Ecto neural progenitor cell (in vitro differentiated cells): ENCODE measurements at places on chromosomes 4 and X.

- no peak for DNase-seq
Observed at GRCh38 chrX:46865281-46865680, 28.4 kb downstream of the RP2 start.

GRCh38 chrX:14505648-14506047 is 23.7 kb upstream of the GLRA2 start:
- no peak for DNase-seq

GRCh38 chr4:128359422-128359821 is 71.8 kb upstream of the PGRMC2 start:
- DNase-seq, result no peak

DNA sequence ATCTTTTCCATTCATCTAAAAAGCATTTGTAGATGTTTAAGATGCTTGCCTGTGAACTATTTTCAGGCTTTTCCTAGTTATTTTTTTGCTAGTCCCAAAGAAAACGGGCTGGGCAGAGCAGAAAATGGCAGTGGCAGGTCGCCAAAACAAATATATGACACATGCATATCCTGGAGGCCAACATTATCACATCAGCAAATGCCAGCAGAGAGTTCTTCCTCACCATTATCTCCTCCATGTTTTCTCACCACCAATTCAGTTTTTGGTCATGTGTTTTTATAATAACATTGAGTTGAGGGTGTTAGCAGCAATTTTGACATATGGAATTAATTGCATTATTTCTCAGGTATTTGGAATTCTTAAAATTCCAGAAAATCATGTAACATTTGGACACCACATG is 97.9 kb upstream of the EOLA2 start:
- DNase-seq, result no peak

GRCh38 chrX:154378799-154379568 is at the start of gene EMD:
Gene EMD (plus strand): TSS chrX:154379295. CDS start chrX:154379485, 190 bp downstream.
- DNase-seq, result peak; percentile 96

- DNase-seq, result no peak
Observed at GRCh38 chr4:150402871-150403272, 179.1 kb upstream of the MAB21L2 start.

GRCh38 chrX:150362599-150363481 is at the start of gene MAMLD1:
Gene MAMLD1 (plus strand): TSS chrX:150363317. CDS start chrX:150445517, 82,200 bp downstream.
- peak; percentile 56 for DNase-seq

DNA sequence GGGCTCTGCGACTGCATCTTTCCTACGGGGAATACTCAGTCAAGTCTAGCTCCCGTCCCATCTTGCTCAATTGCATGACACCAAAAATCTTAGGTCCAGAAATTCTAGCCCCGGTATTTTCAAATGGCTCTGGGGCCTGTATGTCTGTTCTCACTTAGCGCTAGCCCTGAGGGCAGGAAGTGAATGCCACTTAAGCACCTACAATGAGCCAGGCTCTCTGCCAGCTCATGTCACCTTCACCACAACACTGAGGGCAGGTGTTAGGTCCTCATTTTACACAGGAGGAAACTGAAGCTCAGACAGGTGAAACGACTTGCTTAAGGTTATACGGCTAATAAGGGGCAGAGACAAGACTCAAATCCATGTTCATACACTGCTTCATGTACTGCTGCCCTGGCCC is 282.8 kb downstream of the PPP1R2C start:
- no peak for DNase-seq

DNA sequence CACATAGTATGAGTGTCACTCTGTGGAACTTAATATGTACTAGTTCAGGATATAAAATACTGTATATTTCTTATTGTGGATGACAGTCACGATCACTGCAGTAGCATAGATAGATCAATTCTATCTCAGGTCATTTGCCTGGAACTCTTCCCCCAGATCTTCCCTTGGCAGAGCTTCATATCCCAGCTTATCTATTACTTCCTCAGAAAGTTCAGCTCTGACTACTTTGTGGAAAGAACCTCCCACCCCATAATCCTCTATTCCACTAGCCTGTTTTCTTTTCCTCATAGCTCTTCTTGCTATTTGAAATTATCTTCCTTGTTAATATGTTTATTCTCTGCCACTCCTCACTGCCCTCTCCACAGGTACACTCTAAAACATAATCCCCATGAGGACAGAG is 10.9 kb downstream of the FAM241A start:
- no peak for DNase-seq

GRCh38 chrX:54452920-54453319 is 12.7 kb downstream of the TSR2 start:
- DNase-seq, result peak; percentile 51

DNA sequence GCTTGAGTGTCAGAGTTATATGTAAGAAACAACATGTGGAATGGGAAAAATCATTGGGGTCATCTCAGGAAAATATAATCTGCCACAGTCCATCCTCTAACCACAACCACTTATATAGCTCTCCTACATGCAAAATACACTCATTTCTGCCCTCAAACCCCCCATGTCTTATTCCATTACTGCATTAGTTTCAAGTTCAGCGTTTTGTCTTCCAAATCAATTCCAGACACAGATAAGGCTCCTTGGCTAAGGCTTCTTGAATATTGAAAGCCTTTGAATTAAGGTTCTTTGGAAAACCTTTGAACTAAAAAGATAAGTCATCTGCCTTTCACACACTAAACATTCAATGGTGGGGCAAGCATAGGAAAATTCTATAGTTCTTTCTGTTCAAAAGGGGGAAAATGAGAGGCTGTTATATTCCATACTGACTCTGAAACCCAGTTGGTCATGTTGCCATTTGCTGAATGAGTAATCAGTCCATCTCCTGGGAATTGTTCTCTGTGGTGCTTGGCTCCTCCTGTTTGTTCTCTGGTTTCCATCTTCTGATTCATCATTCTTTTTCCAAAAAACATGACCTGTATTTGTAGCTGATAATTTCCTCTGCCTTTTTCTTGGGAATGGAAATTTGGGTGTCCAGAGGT is 218.7 kb downstream of the BMPR1B start:
- DNase-seq, result no peak

DNA sequence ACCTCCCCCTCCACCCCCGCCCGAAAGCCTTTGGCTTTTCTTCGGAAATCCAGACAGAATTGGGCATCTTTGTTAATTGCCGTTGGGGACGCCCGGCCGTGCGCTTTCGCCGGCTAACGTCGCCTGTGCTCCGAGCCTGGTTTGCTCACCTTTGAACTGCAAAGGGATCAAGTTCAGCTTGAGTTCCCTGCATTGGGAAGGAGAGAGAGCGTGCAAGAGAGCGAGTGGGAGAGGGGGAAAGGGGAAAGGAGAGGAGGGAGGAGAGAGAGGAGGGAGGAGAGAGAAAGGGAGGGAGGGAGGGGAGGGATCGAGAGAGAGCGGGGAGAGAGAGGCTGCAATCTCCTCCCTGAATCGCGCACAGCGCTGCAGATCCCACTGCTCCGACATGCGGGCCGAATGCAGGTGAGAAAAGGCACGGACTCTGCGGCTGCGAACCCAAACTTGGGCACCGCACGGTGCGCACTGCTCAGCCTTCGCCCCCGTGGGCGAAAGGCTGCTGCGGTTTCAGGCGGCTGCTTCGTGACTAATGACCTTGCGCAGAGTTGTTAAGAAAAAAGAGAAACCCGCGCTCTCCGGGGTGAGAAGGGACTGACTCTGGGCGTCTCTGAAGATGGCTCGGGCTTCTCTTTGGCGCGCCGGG is at the start of gene PCDH7:
PCDH7 (plus strand) TSS at position 349 of the 640 bp plus-strand sequence. CDS start 1,054 bp downstream, outside the sequence.
- DNase-seq, result no peak

DNA sequence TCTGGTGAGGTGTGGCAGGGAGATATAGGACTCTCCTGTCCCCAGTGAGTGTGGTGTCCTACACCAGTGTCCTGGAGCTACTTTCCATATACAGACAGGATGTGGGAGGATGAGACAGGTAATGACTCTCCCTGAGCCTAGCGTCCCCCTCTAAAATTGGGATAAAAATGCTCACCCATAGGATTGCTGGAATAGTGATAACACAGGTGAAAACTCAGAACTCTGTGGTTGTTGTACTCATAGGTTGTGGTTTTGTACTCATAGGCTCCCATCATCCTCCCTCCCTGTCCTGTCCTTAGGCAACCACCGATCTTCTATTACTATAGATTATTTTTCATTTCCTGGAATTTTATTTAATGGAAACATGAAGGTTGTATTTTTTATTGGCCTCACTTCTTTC is 60.7 kb upstream of the NXF3 start:
- no peak for DNase-seq

DNA sequence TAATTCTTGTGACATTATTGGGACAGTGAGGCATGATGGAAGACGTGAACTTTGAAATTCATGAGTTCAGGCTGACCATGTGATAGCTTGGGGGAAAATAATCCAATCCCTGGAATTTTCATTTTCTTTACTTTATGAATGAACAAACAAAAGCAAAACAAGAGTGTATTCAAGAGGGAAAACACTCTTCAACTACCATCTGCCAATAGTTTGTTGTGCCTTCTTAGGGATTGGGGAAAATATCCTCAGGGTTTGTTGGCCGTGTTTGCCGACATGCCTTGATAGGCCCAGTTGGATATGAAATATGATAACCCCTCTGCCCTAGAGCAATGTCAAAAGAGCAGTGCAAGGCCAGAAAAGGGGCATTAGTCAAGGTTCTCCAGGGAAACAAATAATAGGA is 80.8 kb upstream of the CLNK start:
- DNase-seq, result no peak

- no peak for DNase-seq
Observed at GRCh38 chr4:6768539-6768905, 14.0 kb upstream of the KIAA0232 start.

GRCh38 chr4:89563431-89563830 is 255.8 kb upstream of the GPRIN3 start:
- no peak for DNase-seq

DNA sequence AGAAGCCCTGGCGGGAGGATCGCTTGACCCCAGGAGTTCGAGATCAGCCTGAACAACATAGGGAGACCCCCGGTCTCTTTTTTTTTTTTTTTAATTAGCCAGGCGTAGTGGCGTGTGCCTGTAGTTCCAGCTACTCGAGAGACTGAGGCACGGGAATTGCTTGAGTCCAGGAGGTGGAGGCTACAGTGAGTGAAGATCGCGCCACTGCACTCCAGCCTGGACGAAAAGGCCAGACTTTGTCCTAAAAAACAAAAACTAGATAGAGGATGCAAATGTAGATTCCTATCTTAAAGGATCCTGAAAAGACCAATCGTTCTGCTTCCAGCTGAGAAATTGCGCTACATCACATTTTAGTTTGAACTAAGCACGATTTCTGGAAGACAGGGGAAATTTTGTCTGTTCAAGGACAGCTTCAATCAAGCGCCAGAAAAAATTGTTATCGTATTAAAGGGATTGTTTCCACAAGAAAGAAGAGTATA is 627 bp upstream of the HSD17B11 start:
- DNase-seq, result no peak

- DNase-seq, result no peak
Observed at GRCh38 chr4:91015861-91016260, 888.7 kb downstream of the CCSER1 start.

DNA sequence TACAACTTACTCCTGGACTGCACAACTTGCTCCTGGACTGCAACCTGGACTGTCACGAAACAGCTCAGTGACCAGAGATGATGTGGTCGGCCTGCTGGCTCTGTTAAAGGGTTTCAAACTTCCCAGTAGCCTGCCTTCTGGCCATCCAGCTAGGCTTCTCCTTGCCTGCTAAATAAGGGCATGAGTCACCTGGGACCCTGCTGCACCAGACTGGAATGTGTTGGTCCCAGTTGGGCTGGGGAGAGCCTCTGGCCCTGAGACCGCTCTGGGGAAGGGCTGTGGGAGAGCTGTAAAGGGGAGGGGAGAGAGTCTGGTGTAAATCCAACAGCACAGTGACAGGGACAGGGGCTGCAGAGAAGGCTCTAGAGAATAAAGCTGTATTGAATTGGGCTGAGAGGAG is 165.8 kb downstream of the VSIG4 start:
- no peak for DNase-seq

- DNase-seq, result no peak
Observed at GRCh38 chr4:185374573-185374972, 21.2 kb downstream of the LRP2BP start.

DNA sequence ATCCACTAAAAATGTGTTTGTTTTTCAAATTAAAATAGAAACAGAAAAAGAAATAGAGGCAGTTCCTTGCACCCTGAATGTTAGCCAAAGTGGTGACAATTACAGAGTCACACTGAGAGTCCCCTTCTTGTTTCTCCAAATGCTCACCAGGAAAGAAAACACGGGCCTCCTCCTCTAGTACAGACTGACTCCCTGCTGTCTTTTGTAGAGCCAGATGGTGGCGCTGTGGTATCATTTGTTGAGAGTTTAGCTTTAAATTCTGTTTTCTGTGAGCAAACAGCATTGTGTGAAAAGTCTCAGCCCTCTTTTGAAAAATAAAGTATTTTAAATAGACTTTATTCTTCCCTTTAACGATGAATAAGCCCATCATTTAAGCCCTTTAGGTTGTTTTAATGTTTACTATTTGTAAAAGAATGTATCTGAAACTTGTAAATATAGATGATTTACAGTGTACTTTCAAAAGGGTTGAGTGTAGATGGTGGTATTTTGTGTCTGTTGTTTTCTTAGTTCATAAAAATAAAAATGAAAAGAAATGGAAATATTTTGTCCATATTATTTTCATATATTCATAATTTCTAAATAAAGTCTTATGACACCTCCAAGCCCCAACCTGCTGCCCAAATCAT is 36.9 kb upstream of the ATOH1 start:
- DNase-seq, result peak; percentile 61

DNA sequence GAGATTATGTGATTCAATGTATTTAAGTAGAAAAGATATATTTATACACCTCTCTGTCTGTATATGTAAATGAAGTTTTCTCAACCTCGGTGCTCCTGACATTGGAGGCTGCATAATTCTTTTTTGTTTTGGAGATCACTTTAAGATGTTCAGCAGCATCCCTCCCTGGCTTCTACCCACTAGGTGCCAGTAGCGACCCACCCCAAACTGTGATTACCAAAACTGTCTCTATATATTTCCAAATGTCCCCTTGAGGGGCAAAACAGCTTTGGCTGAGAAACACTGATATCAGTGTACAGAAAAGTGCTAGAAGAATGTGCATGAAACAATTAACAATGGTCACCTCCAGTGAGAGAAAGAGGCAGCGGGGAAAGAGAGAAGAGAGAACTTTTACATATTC is 51.2 kb downstream of the DCX start:
- DNase-seq, result no peak

GRCh38 chr4:169199184-169199583 is 71.6 kb downstream of the SH3RF1 start:
- no peak for DNase-seq

DNA sequence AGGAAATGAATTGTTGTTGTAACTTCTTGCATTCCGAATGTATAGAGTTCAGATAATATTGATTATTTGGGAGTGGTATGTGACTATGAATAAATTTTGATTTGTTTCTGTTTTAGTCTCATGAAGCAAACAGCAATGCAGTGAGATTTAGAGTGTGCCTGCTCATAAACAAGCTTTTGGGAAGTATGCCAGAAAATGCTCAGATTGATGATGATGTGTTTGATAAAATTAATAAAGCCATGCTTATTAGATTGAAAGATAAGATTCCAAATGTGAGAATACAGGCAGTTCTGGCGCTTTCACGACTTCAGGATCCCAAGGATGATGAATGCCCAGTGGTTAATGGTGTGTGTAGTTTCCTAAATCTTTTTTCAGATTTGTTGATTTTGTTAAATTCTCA is 2.0 kb downstream of the NCAPG start:
- DNase-seq, result no peak

- DNase-seq, result peak; percentile 48
Observed at GRCh38 chrX:130330706-130331105, 9.0 kb upstream of the SLC25A14 start.
